ENCODE measurements at places on chromosomes 6 and 20. TPM values are rescaled to one million over a fixed set of nuclear protein-coding genes. Genes with fewer than 3 reads are reported as not detected.

The CYP21A2 gene
- polyA plus RNA-seq, result 0.03 TPM

GRCh38 chr20:39004508-39004907 is 42.4 kb downstream of the DHX35 start:
- DNase-seq, result no peak

The EDN3 gene
- 0.05 TPM for polyA plus RNA-seq

DNA sequence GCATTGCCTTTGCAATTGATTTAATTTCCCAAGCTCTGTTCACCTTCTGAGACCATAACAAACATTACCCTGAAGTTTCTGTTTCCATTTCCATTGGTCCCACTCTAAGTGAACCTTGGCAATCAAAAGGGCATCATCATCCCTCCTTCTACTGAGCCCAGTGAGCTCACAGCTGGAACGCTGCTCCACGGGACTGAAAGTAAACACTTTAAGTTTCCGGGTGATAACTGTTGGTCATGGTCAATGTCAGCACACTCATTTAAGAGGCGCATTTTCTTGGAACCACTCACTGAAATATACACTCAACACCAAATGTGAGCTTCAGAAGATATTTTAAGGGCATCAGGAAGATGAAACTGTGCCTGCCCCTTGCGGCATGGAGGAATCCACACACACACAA is 37.1 kb upstream of the RPS6KA2 start:
- no peak for DNase-seq

DNA sequence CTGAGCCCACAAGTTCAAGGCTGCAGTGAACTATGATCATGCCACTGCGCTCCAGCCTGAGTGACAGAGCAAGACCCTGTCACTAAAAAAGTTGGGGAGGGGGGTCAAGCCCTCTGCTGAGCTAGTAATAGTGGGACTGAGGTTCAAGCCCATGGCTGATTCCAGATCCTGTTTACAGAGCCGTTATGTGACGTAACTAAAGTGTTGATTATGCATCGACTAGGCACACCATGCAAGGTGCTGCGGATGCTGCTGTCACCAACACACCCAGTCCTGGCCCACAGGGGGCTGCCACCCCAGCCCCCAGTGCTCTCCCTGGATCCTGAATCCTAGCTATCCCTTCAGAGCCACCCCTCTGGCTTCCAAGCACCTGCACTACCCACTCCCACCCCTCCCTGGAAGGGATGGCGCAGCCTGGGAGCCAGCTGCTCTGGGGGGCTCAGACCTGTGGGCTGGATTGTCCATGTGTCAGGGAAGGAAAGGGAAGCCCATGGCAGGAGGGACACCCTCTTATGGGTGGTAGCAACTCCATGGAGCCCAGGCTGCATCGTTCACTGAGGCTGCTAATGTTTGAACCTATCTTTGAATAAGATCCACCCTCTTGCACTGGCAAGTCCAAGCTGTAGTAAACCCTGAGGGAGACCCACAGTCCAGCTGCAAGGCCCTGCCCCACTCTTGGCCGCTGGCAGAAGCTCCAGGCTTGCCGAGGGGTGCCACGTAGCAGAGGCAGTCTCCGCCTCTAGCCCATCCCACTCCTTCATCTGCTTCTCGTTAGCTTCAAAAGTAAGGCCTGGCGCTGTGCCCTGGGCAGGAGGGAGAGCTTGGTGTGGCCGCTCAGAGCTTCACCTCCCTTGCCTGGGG is 95.0 kb downstream of the SNX5 start:
- peak; percentile 85 for DNase-seq

DNA sequence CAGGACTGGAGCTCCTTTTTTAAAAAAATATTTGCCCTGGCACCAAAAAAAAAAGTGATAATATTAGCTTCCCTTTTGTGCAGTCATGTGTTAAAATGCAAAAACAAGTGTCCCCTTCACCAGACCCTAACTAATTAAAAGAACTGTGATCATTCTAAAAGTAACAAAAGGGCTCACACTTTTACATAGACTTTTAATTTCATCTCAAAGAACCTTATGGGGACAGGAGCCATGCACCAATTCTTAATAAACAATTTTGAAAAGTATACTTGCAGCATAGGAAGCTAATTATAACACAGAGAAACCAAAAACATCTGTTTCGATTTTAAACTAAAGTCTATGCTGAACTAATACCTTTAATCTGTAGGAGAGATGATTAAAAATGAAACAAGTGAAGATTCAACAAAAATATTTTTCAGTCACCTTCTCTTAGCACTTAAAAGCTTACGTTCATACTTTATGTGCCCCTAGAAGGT is 17.3 kb downstream of the STX7 start:
- no peak for DNase-seq

DNA sequence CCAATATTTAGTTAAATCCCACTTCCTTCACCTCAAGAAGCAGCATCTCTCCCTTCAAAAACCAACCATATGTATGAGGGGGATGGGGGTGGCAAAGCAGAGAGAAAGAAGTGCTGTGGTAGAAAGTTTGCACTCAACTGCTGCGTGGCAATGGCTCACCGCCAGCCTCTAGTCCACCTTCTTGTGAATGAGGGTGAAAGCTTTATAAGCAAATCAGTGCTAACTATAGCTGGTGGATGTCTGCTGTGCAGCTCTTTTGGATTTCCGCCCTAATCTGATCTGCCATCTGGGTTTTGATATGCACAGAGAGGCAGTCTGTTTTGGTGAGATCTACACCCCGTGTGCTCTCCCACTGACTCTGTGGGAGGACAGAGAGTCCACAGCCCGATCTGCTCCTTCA is 281.2 kb upstream of the SUPT3H start:
- no peak for DNase-seq

All from SK-N-SH (cell line).